CD4-positive, CD25-positive, alpha-beta regulatory T cell (primary cell): ENCODE measurements at places on chromosomes 2 and 18.

GRCh38 chr2:163175294-163175693, 336.7 kb upstream of the KCNH7 start:
- no peak for DNase-seq

DNA sequence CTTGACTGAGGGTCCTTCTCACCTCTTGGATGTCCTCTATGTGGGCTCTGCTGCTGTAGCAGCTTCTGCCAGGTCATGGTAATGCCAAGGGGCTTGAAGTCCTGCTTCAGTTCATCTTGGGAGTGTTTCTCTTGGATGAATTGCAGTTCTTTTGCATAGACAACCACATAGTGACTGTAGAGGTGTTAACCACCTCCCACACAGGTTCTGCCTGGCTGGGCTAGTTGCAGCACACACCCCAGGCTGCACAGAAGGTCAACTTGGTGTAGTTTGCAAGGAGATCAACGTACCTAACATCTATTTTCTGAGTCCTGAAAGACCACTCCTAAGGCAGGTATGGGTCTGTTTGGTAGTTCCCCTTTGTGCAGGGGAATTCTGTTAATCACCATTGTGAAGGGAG, 108.1 kb downstream of the ADCYAP1 start:
- no peak for DNase-seq

DNA sequence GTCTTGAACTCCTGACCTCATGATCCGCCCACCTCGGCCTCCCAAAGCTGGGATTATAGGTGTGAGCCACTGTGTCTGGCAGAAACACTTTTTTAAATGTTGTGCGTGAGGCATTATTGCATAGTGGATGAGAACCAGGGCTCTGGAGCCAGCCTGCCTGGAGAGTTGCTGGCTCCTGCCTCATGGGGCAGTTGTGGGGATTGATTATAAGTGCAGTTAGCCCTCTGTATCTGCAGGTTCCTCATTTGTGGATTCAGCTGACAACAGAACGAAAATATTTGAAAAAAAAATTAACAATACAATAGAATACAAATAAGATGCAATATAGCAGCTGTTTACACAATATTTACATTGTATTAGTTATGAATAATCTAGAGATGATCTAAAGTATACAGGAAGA, 129.4 kb upstream of the EML6 start:
- DNase-seq, result no peak

- DNase-seq, result no peak
Measured at GRCh38 chr18:42289526-42289925, 334.5 kb downstream of the PIK3C3 start.

GRCh38 chr2:65366595-65367125, 65.7 kb downstream of the SPRED2 start:
- no peak for DNase-seq

GRCh38 chr2:112149194-112149593, 11.0 kb downstream of the FBLN7 start:
- no peak for DNase-seq

- DNase-seq, result no peak
Measured at GRCh38 chr2:203756161-203756560, 49.7 kb downstream of the CD28 start.

- DNase-seq, result no peak
Measured at GRCh38 chr2:215756346-215756730, 257.0 kb downstream of the MREG start.

GRCh38 chr2:222393733-222394267, 30.5 kb upstream of the SGPP2 start:
- DNase-seq, result no peak

DNA sequence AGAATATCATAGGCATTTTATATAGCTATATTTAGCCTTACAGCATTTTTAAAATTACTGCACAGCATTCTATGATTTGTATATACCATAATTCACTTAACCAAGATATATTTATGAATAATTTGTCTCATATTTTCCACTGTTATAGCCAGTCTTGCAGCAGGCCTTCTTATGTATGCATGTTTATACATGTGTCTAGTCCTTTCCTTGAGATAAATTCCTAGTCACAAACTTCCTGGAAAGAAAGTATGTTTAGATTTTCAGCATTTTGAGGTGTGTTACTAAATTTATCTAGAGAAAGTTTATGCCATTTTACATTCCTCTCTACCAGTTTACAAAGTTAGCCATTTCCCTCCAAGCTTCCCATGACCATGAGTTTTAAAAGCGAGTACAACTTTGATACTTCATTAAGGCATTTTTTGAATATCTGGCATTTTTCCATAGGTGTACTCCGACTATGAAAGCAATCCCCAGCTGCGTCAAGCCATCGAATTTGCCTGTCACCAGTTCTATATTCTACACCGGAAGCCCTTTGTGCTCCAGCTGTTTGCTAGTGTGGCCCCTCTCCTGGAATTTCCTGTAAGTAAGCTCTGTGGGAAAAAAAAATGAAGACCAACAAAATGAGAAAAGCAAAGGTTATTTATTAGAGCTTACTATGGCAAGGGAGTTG, 59.4 kb upstream of the RPE start:
- DNase-seq, result no peak

DNA sequence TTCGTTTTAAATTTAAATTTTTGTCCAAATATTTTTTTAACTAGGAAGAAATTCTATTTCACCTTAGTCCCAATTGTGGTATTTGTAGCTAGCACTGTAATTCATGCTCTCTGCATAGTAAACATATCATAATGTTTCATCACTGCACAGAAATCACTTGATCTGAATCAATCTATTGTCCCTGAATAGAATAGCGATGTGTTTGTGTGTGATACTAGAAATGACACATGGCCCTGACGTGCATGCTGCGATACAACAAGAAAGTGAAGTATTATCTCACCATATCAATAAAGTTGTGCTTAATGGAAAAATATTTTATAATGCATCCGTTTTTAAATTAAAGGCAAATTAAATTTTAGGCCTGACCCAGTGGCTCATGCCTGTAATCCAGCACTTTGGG, 10.0 kb downstream of the TTL start:
- DNase-seq, result no peak

GRCh38 chr2:192060161-192060560, 134.6 kb downstream of the TMEFF2 start:
- DNase-seq, result no peak

GRCh38 chr2:21043744-21044532, at the start of gene APOB:
APOB (minus strand) TSS chr2:21044073; CDS start chr2:21043945, 128 bp downstream.
- DNase-seq, result no peak

- no peak for DNase-seq
Measured at GRCh38 chr18:79754022-79754761, 43.5 kb upstream of the KCNG2 start.

GRCh38 chr2:216648105-216648504, 14.9 kb downstream of the IGFBP2 start:
- DNase-seq, result no peak

- DNase-seq, result no peak
Measured at GRCh38 chr18:31497836-31498573, at the start of gene DSG2. DSG2 (plus strand) TSS chr18:31498177; CDS start chr18:31498252, 75 bp downstream.

GRCh38 chr2:232562515-232563151, 12.1 kb downstream of the EIF4E2 start:
- DNase-seq, result no peak

GRCh38 chr18:47756364-47757016, 174.0 kb downstream of the SMAD2 start:
- DNase-seq, result peak; percentile 45

GRCh38 chr2:54176577-54176976, 61.2 kb downstream of the ACYP2 start:
- DNase-seq, result no peak
